HCT116 (cell line): ENCODE measurements at places on chromosomes 13 and 19. TPM values are rescaled to one million over a fixed set of nuclear protein-coding genes. Genes with fewer than 3 reads are reported as not detected.
A peak's percentile ranks its signal among the peaks of the same experiment; 100 is the strongest.

FPR2 gene
- not detected for total RNA-seq

SIGLEC12 gene
- not detected for total RNA-seq

PSG2 gene
- total RNA-seq: not detected

RASIP1 gene
- 1.9 TPM for total RNA-seq

ZNF865 gene
- total RNA-seq: 16.2 TPM

PRODH2 gene
- total RNA-seq: 0.44 TPM

CYP4F8 gene
- not detected for total RNA-seq

DNAAF3 gene
- 52.8 TPM for total RNA-seq

GRCh38 chr19:1874554-1875185 is 10.6 kb downstream of the ABHD17A start:
- no peaks in the 10 kb centered on the region for H3K27me3 ChIP-seq
- H3K36me3 ChIP-seq: peaks cover 13% of the 10 kb centered on the region; the same call in 1 of the 2 replicates
- peak overlapping the region; percentile 95 for H3K27ac ChIP-seq
- peaks cover 12% of the 10 kb centered on the region for H3K4me1 ChIP-seq
- H3K4me3 ChIP-seq: peak overlapping the region; percentile 76

- no peaks in the 10 kb centered on the region for H3K27me3 ChIP-seq
- no peak overlapping the region for H3K27ac ChIP-seq
- no peak overlapping the region for H3K4me3 ChIP-seq
Observed at GRCh38 chr13:86569119-86569518, 769.9 kb upstream of the SLITRK6 start.

- H3K27me3 ChIP-seq: no peaks in the 10 kb centered on the region
- DNase-seq: no peak
- no peak overlapping the region for H3K27ac ChIP-seq
- no peak overlapping the region for H3K4me3 ChIP-seq
Observed at GRCh38 chr13:51034906-51035305, 76.2 kb downstream of the C13orf42 start.

- H3K27me3 ChIP-seq: peaks cover 16% of the 10 kb centered on the region; the same call in 1 of the 2 replicates
- H3K4me1 ChIP-seq: no peaks in the 10 kb centered on the region
- no peak for DNase-seq
- H3K27ac ChIP-seq: no peak overlapping the region
- H3K36me3 ChIP-seq: no peaks in the 10 kb centered on the region
Observed at GRCh38 chr13:29162638-29163235, 342.6 kb downstream of the MTUS2 start.

- H3K27me3 ChIP-seq: no peaks in the 10 kb centered on the region
- DNase-seq: peak; percentile 97
- H3K4me3 ChIP-seq: peak within 1 kb of the TSS; percentile 63
- no peaks in the 10 kb centered on the region for H3K36me3 ChIP-seq
- H3K4me1 ChIP-seq: peaks cover 20% of the 10 kb centered on the region
- peak within 1 kb of the TSS; percentile 68; the same call in 1 of the 2 replicates for H3K27ac ChIP-seq
Observed at GRCh38 chr19:8342684-8343482, at the start of gene KANK3. Gene KANK3 (minus strand): TSS chr19:8343262. CDS start chr19:8337828, 5,434 bp downstream.

DNA sequence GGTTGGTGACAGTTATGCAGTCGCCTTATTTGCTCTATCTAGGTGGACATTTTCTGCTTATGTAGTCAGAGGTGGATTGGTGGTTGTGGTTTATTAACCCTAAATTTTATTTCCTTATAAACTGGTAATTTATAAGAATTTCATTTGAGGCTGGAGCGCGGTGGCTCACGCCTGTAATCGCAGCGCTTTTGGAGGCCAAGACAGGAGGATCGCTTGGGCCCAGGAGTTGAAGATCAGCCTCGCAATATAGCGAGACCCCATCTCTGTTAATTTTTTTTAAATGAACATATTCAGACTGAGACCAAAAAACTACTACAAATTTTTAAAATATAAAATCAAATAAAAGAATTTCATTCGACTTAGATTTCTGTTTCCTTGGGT is 810 bp downstream of the ZNF627 start:
- H3K36me3 ChIP-seq: no peaks in the 10 kb centered on the region; the same call in 1 of the 2 replicates
- H3K4me3 ChIP-seq: peak overlapping the region; percentile 93
- no peak for DNase-seq
- peak overlapping the region; percentile 89 for H3K27ac ChIP-seq
- H3K4me1 ChIP-seq: peaks cover 13% of the 10 kb centered on the region

DNA sequence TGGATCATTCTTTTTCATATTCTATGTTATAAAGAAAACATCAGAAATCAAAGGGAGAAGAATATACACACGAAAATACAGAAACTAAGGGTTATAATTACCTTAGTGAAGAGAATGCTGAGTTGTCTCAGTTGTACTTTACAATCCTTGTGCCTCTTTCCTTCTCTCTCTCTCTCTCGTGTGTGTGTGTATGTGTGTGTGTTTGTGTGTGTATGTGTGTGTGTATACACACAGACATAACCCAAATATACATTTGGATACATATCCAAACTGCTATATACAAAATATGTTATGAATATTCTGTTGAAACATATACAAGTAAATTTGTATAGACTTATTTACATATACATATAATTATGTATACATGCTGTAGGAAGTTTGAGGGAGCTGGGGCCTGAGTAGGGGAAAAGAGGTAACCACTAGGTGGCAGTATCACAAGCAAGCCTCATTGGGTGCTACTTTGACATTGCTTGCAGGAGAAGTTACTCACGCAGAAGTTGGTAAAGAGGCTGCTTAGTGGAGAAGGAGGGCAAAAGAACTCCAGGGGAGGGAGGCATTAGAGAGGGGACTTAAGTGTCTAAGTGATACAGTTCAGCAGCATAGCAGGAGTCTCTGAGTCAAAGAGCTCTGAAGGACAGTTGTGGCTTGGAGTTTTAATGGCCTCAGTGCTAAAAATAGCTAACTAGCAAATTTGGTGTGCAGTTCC is 465.1 kb upstream of the PCDH20 start:
- no peaks in the 10 kb centered on the region for H3K27me3 ChIP-seq
- H3K4me1 ChIP-seq: no peaks in the 10 kb centered on the region
- no peaks in the 10 kb centered on the region for H3K36me3 ChIP-seq
- peak; percentile 26 for DNase-seq
- H3K27ac ChIP-seq: no peak overlapping the region

- no peaks in the 10 kb centered on the region for H3K4me1 ChIP-seq
- no peak overlapping the region for H3K4me3 ChIP-seq
- H3K27me3 ChIP-seq: no peaks in the 10 kb centered on the region
- no peak overlapping the region for H3K27ac ChIP-seq
- H3K36me3 ChIP-seq: no peaks in the 10 kb centered on the region
Observed at GRCh38 chr19:6568816-6569215, 22.1 kb downstream of the CD70 start.

DNA sequence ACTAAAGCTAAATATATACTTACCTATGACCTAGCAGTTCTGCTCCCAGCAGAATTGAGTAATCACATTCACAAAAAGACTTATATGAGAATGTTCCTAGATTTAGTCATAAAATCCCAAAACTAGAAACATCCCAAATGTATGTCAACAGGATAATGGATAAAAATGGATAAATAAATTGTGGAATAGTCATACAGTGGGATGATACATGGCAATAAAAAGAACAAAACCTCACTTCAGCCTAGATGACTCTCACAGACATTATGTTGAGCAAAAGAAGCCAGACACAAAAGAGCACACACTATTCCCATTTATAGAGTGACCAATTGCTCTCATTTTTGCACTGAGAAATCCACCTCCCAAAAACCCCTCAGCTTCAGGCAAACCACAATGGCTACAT is 352.4 kb upstream of the HTR2A start:
- no peaks in the 10 kb centered on the region for H3K36me3 ChIP-seq
- no peak overlapping the region for H3K4me3 ChIP-seq
- H3K27me3 ChIP-seq: no peaks in the 10 kb centered on the region
- no peak for DNase-seq
- H3K27ac ChIP-seq: no peak overlapping the region
- no peaks in the 10 kb centered on the region for H3K4me1 ChIP-seq

GRCh38 chr19:1840541-1841115 is 7.7 kb downstream of the REXO1 start:
- no peak overlapping the region; the same call in 1 of the 2 replicates for H3K27ac ChIP-seq
- H3K4me1 ChIP-seq: peaks cover 9% of the 10 kb centered on the region; the same call in 1 of the 2 replicates
- no peaks in the 10 kb centered on the region for H3K36me3 ChIP-seq
- no peak overlapping the region for H3K4me3 ChIP-seq

GRCh38 chr13:113976711-113977684 is 3.1 kb upstream of the C13orf46 start:
- no peaks in the 10 kb centered on the region; the same call in 1 of the 2 replicates for H3K36me3 ChIP-seq
- peak overlapping the region; percentile 2; the same call in 1 of the 2 replicates for H3K27ac ChIP-seq
- H3K27me3 ChIP-seq: no peaks in the 10 kb centered on the region
- DNase-seq: no peak

DNA sequence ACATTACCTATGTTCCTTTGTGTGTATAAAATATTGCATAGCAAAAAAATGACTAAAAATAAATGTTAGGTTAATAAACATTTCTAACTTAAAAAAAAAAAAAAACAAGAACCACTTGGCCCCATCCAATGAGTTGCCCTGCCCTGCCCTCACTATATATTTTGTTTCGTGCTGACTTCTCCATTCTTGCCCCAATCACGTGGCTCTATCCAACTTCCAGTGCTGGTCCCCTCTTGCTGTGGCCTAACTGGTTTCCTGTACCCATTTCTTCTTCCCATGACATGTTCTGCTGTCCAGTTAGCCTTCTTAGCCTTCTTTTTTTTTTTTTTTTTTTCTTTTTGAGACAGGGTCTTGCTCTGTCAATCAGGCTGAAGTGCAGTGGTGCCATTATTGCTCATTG is 151.6 kb downstream of the FOXO1 start:
- no peak for DNase-seq
- no peaks in the 10 kb centered on the region for H3K36me3 ChIP-seq
- no peak overlapping the region for H3K4me3 ChIP-seq

GRCh38 chr13:33195693-33196464 is 89.7 kb downstream of the STARD13 start:
- DNase-seq: no peak
- H3K36me3 ChIP-seq: no peaks in the 10 kb centered on the region
- no peak overlapping the region for H3K27ac ChIP-seq
- H3K4me1 ChIP-seq: no peaks in the 10 kb centered on the region; the same call in 1 of the 2 replicates

DNA sequence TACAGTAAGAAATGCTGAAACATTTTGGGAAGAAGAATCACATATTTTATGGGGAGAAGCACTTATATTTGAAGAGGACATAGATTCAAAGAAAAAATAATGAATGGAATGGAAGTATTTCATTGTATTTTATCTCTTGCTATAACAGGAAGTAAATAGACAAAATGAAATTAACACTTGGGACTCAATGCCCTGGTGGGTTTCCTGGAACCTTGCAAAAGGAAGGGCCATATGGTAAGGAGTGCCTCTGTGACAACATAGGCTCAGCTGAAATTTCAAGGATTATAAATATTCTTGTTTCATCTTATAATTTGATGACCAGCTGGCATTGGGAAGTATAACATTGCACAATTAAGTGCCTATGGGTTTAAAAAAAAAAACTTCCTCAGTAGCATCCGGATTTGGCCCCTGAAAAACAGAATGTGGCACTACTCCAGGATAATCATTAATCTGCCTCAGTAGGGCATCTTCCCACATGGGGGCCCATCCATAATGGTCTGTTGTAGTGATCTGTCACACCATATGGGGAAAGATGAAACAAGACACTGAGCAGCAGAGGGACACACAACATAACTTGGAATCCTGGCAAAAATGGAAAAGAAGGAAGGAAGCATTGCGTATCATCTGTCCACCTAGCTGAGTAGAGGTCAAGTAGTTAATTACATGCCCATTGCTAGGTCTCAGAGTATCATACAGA is 321.6 kb downstream of the NDFIP2 start:
- H3K4me3 ChIP-seq: no peak overlapping the region
- DNase-seq: no peak
- no peaks in the 10 kb centered on the region for H3K36me3 ChIP-seq
- H3K4me1 ChIP-seq: no peaks in the 10 kb centered on the region

DNA sequence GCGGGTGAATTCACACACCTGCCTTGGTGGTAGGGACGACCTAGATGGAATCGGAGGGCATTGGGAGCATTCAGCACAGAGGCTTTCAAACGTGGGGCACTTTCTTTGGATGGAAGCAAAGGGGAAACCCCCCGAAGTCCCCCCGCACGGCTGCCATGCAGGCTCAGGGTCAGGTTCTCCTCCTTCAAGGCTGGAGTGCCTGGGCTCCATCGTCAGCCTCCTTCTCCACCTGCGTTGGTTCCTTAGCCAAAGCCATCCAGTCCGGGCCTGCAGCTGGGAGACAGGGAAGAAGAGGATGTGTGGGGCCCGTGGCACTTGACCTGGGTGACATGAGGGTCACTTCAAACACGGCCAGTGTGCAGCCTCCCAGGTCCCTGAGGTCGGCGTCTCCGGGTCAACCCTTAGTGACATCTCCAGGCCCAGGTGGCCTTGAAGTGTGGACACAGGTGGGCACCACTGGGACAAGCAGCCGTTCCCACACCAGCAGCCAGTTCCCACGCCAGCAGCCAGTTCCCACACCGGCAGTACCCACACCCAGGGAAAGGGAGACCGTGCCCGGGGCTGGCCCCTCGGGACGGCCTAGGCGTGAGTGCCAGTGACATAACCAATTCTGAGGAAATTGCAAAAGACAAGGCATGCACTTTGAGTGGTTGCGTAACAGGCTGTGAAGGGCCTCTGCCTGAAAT is 116.0 kb downstream of the SOX1 start:
- DNase-seq: no peak
- H3K4me3 ChIP-seq: no peak overlapping the region
- H3K4me1 ChIP-seq: no peaks in the 10 kb centered on the region
- peaks cover 22% of the 10 kb centered on the region for H3K27me3 ChIP-seq
- H3K36me3 ChIP-seq: no peaks in the 10 kb centered on the region
- no peak overlapping the region for H3K27ac ChIP-seq

DNA sequence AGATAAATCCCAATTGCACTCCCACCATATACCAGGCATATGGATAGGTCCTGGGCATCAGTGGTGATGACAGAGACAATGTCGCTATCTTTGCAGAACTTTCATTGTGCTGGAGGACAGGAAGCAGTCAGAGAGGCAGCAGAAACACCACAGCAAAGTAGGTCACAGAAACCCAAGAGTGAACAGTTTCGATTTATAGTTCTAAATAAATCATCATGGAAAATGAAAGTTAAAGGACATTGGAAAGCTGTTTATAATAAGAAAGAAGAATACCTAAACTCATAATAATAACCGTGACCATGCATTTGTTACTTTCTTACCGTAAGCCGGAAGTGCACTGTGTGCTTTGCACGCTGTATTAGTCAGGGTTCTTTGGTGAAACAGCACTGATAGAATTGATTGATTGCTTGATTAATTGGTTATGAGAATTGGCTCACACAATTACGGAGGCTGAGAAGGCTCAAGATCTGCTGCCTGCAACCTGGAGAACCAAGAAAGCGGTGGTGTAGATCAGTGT is 38.9 kb downstream of the ALOX5AP start:
- no peak overlapping the region for H3K4me3 ChIP-seq
- DNase-seq: no peak
- no peak overlapping the region for H3K27ac ChIP-seq

DNA sequence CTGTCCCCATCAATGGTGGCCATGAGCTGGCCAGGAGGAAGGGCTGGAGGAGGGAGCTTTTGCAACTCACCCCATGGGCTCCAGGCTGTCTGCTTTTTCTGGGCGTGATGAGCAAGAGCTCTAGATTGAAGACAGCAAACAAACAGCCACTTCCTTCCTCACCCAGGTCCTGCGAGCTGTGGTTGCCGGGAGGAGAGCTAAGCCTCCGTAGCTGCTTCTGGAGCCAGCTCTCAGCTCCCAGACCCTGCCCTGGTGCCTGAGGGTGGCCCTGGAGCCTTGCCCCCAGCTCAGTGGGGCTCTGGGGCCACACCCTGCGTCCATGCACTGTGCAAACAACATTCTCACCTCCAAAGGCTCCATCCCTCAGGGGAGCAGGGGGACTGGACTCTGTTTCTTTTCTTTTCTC is 6.2 kb downstream of the MYO1F start:
- no peak overlapping the region for H3K4me3 ChIP-seq
- DNase-seq: no peak
- H3K4me1 ChIP-seq: peaks cover 14% of the 10 kb centered on the region
- no peaks in the 10 kb centered on the region for H3K27me3 ChIP-seq

- no peak overlapping the region for H3K4me3 ChIP-seq
- no peaks in the 10 kb centered on the region for H3K36me3 ChIP-seq
- no peaks in the 10 kb centered on the region for H3K4me1 ChIP-seq
- H3K27ac ChIP-seq: no peak overlapping the region
- DNase-seq: no peak
Observed at GRCh38 chr13:68047889-68048288, 817.8 kb upstream of the PCDH9 start.
